MM.1S (cell line): ENCODE measurements at places on chromosomes 3 and 15.
A peak's percentile ranks its signal among the peaks of the same experiment; 100 is the strongest.

GRCh38 chr3:183295211-183295610 lies 42.2 kb downstream of the B3GNT5 start:
- DNase-seq, result no peak
- H3K27me3 ChIP-seq, result no peaks in the 10 kb centered on the region
- H3K4me3 ChIP-seq, result no peak overlapping the region
- H3K36me3 ChIP-seq, result no peaks in the 10 kb centered on the region
- H3K27ac ChIP-seq, result no peak overlapping the region

- H3K27ac ChIP-seq, result no peak overlapping the region
- H3K27me3 ChIP-seq, result peaks cover 77% of the 10 kb centered on the region
- H3K36me3 ChIP-seq, result no peaks in the 10 kb centered on the region; the same call in 1 of the 2 replicates
- no peak overlapping the region for H3K4me3 ChIP-seq
- no peaks in the 10 kb centered on the region for H3K4me1 ChIP-seq
- DNase-seq, result no peak
Measured at GRCh38 chr3:10744098-10744465, 71.9 kb upstream of the SLC6A11 start.

DNA sequence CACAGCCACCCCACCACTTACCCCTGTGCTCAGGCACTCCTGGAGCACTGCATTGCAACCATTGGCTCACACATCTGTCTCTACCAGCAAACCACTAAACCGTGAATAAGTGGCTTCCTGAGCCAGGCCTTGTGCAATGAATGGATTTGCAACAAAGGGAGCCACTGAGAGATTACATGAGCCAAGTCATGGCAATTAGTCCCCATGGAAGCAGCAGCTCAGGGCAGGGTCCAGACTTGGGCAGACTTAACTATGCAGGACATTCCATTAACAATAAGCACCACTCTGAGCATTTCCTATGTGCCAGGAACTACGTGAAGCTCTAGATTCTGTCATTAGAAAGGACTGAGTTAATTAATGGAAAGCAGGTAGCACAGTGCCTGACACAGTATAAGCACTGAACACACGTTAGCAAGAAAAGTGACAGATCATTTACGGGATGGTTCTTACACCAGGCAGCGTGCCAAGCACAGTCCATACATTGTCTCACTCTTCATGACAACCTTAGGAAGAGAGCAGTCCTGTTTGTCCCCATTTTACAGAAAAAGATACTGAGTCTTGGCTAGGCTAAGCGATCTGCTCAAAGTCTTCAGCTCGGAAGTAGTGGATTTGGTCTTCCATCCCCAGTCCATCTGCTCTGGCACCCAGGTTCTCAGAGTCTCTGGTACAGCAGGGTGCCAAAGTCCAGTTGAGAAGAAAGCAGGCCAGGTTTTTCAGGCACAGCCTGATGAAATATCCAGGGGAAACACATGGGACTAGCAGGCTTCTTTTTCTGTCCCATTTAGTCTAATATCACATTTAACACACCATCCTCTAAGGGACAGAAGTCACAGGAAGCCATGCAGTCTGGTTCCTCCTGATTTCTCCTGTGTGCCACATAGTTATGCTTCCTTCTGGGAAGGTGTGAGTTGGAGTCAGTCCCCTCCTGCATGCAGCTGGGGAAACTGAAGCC lies 44.1 kb downstream of the LIPC start:
- DNase-seq, result no peak
- peaks cover 22% of the 10 kb centered on the region for H3K4me1 ChIP-seq
- no peaks in the 10 kb centered on the region for H3K27me3 ChIP-seq
- no peak overlapping the region for H3K27ac ChIP-seq

DNA sequence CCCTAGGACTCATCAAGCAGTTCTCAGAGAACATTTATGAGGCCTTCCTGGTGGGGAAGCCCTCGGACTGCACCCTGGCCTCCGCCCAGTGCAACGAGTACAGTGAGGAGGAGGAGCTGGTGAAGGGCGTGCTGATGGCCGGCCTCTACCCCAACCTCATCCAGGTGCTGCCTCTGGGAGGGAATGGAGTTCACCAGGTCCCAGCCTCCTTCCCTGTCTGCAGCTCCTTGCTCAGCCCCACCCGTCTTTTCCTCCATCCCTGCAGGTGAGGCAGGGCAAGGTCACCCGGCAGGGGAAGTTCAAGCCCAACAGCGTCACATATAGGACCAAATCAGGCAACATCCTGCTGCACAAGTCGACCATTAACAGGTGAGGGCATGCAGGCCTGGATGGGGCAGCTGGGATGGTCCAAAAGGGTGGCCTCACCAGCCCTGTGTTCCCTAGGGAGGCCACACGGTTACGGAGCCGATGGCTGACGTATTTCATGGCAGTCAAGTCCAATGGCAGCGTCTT lies 46.3 kb downstream of the DHX30 start:
- H3K27me3 ChIP-seq, result no peaks in the 10 kb centered on the region
- H3K4me3 ChIP-seq, result no peak overlapping the region
- DNase-seq, result no peak
- peaks cover 16% of the 10 kb centered on the region for H3K36me3 ChIP-seq
- H3K27ac ChIP-seq, result no peak overlapping the region

DNA sequence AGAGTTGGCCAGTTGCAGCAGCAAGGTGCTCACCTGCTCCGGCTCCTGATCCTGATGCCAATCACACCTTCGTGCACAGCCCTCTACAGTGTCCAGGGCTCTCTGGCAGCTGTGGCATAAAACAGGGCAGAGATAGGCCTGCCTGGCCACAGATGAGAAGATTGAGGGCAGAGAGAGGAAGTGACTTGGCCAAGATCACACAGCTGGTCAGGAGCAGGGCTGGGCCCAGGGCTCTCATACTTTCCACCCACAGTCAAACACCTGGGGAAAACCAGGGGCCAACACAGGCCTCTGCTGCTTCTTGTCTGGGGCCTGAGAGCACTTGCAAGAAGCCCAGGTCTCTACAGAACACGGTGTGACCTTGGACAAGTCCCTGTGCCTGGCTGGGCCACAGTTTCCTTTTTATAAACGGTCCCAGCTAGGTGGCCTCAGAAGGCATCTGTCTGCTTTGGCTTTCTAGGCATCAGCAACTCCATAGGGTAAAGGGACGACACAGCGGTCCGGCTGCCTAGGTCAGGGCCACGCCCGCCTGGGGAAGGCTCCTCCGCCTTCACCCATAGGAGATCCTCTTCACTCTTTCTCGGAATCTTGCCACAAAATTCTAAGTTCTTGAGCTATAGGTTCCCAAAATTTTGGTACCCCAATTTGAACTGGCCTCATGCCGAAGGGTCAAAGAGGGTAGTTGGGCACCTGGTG lies 3.1 kb downstream of the ATP2B2 start:
- H3K4me3 ChIP-seq, result no peak overlapping the region
- no peaks in the 10 kb centered on the region for H3K36me3 ChIP-seq
- no peak for DNase-seq
- H3K27me3 ChIP-seq, result peaks cover 68% of the 10 kb centered on the region
- H3K27ac ChIP-seq, result no peak overlapping the region

DNA sequence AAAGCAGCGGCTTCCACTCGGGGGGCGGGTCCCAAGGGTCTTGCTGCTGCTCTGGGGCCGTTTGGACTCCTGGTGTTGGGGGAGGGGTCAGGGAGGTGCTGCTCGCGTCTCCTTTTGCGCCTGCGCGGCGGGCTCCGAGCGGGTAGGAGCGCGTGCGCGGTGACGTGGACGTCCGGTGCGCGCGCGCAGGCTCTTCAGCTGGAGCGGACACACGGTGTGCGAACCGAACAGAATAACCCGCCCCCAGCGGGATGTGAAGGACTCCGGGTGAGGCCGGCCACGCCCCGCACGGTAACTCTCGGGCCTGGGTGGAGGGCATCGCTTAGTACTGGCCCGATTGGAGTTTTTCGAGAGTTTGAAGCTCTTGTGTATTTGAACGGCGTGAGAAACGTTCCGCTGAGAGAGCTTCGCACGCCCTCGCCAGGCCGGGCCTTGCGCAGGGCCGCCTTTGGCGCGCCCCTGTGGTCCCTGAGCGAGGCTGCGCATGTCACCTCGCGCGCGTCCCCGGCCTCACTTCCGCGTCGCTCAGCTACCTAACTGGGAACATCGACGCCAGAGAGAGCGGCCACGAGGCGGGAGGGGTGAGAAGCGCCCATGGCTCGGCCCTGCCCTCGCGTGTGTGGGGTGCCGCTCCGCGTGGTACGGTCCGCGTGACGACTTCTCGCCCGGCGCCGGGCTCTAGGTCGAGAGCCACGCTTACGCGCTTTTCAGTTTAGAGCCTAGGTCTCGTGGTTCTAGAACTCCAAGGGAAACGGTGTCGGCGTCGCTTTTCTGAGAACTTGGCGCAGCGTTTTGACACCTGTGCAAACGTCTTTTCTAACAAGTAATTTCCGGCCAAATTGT lies at the start of gene MGA:
Gene MGA, plus strand, starts transcription at position 171 of the 843 bp plus-strand sequence.
- peak; percentile 98 for DNase-seq
- peak within 1 kb of the TSS; percentile 68 for H3K4me3 ChIP-seq
- peak within 1 kb of the TSS; percentile 90 for H3K27ac ChIP-seq
- H3K36me3 ChIP-seq, result no peaks in the 10 kb centered on the region
- H3K4me1 ChIP-seq, result peaks cover 19% of the 10 kb centered on the region
